AG09309 (cell line): ENCODE measurements at places on chromosomes 2 and 18.

GRCh38 chr18:54184836-54185235 lies 39.6 kb downstream of the MBD2 start:
- no peak for DNase-seq

DNA sequence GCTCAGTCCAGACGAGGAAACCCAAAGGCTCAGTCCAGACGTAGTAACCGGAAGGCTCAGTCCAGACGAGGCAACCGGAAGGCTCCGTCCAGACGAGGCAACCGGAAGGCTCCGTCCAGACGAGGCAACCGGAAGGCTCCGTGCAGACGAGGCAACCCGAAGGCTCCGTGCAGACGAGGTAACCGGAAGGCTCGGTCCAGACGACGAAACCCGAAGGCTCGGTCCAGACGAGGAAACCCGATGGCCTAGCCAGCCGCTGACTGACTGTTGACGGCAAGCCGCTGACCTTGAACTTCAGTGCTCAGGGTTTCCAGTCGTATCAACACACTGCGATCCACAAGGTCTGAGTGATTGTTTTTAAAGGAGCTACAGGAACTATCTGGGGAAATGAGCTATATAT lies 150.7 kb upstream of the TPO start:
- no peak for DNase-seq

- no peak for DNase-seq
These were observed 70.9 kb downstream of the FBXO36 start for GRCh38 chr2:229993236-229993635.

DNA sequence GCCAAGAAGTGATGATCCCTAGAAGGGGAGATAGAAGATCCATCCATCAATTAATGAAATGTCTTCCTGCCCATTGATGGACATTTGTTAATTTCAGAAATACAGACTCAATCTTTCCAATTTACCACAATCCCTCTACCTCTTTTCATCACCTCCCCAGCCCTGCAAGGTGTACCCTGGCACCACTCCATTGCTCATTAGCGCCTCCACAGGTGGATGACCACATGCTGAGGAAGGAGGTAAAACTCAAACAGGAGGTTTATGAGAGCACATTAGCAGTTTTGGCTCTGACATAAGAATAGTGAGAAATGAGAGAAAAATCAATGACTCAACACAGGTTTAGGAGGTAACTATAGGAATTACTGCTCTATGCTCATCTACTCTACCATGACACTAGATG lies 208.0 kb downstream of the C1D start:
- DNase-seq, result no peak

DNA sequence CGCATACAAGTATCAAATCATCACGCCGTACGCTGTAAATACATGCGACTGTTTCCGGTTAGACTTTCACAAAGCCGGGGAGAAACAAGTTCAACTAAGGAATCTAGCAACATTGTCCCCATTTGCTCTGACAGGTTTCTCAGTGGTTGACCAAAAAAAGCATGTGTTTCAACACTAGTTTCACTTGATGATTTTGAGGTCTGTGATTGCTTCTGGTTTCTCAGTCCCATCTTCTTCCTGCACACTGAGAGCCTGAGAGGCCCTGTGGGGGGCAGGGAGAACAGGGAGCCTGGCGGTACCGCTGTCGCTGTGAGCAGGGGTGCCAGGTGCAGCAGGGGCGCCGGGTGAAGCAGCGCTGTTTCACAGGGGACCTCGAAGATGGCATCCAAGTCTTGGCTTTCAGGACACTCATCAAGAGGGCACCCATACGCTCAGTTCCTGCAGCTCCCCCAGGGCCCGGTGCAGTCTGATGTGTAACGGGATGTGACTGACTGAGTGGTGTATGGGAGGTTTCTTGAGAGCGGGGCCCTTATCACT lies 270.9 kb downstream of the TWIST2 start:
- DNase-seq, result no peak

GRCh38 chr2:156470975-156471583 lies 34.9 kb downstream of the GPD2 start:
- no peak for DNase-seq

- no peak for DNase-seq
These were observed 301.5 kb upstream of the MGAT5 start for GRCh38 chr2:133952420-133952819.

DNA sequence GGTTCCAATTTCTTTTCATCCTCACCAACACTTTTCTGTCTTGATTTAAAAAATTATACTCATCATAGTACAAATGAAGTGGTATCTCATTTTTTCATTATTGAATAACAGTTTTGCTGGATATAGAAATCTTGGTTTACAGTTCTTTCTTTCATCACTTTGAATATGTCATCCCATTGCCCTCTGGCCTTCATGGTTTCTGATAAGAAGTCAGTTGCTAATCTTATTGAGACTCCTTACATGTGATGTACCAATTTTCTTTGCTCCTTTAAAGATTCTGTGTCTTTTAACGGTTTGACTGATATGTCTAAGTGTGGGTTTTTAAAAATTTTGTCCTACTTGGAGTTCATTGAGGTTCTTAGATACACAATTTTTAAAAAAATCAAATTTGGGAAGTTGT lies 35.0 kb downstream of the SLC3A1 start:
- DNase-seq, result no peak

- DNase-seq, result no peak
These were observed 37.0 kb downstream of the CTIF start for GRCh38 chr18:48575658-48576456.

GRCh38 chr2:228318218-228318617 lies 136.7 kb upstream of the SPHKAP start:
- DNase-seq, result no peak

DNA sequence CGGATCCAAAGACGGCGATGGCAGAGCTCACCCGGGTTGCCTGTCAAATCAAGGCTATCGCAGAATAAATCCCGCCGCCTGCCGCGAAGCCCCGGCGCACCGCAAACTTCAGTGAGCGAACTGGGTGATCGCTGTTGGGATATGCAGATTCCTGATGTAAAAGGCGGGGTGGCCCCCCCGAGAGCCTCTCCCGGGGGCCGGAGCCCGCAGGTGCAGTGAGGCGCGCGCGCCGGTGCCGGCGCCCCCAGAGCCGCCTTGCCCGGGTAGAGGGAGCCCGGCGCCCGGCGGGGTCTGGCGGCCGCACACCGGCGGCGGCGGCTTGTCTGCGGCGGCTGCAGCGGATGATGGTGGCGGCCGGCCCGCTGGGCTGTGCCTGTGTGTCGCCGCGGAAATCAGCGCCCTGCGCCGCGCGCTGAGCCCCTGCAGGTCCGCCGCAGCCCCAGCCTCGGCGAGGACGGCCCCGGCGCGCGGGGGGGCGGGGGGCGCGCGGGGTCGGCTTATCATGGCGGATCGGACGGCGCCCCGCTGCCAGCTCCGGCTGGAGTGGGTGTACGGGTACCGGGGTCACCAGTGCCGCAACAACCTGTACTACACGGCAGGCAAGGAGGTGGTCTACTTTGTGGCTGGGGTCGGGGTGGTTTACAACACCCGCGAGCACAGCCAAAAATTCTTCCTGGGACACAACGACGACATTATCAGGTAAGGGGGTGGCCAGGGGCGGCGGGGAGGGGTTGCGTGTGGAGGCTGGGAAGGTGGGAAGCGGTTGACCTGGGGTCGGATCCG lies 1.3 kb downstream of the EML6 start:
- no peak for DNase-seq

GRCh38 chr18:4074647-4075046 lies 380.5 kb downstream of the DLGAP1 start:
- no peak for DNase-seq

- DNase-seq, result no peak
These were observed 104.5 kb upstream of the UGP2 start for GRCh38 chr2:63737081-63737751.

DNA sequence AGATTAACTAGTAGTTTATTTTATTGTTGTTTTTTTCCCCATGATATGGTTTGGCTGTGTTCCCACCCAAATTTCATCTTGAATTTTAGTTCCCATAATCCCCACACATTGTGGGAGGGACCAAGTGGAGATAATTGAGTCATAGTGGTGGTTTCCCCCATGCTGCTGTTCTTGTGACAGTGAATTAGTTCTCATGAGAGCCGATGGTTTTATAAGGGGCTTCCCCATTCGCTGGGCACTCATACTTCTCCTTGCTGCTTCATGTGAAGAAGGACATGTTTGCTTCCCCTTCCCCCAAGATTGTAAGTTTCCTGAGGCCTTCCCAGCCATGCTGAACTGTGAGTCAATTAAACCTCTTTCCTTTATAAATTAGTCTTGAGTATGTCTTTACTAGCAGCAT lies 36.5 kb downstream of the GALNT14 start:
- no peak for DNase-seq

- DNase-seq, result no peak
These were observed 163.1 kb downstream of the TMEM18 start for GRCh38 chr2:513981-514706.

DNA sequence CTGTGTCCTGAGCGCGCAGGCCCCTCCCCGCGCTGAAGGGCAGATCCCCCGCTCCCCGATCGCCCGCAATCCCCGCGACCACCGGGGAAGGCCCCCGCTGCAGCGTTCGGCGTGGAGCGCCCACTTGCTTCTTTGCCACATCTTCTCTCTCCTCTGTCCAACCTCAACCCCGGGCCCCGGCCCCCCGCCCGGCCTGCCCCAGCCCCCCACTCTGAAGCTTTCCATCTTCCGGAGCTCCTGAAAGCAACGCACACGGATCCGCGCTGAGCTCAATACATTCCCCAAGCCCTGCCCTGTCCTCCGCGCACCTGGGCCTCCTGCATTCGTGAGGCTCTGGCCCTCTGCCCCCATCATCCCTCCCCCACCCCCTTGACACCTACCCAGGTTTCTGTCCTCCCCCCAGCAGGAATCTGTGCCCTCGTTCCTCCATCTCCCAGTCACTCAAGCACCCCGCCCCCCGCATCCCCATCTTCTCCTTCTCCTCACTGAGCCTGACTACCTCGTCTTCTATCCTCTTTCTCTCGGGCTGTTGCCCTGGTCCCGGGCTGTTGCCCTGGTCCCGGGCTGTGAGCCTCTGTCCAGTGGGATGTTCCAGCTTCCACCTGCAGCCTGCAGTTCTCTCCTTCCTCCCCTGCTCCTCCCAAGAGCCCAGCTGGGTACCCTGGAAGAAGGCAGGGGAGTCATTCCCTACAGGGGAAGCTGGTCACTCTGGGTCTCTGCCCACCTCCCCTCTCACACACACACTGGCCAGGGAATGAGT lies 7.8 kb downstream of the SPEG start:
- DNase-seq, result no peak

DNA sequence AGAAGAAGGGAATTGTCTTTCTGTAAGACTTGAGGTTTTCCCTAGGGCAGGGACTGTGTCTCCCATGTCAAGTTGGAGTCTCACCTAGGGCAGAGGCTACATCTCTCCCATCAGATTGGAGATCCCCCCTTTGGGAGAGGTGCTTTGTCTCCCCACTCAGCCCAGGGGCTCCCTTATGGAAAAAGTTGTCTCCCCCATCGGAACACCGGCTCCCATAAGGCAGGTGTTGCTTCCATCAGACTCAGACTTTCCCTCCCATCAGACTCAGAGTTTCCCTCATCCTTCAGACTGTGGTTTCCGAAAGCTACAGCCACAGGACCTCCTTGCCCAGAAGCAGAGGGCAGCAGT lies 5.8 kb downstream of the ANKRD53 start:
- DNase-seq, result no peak

DNA sequence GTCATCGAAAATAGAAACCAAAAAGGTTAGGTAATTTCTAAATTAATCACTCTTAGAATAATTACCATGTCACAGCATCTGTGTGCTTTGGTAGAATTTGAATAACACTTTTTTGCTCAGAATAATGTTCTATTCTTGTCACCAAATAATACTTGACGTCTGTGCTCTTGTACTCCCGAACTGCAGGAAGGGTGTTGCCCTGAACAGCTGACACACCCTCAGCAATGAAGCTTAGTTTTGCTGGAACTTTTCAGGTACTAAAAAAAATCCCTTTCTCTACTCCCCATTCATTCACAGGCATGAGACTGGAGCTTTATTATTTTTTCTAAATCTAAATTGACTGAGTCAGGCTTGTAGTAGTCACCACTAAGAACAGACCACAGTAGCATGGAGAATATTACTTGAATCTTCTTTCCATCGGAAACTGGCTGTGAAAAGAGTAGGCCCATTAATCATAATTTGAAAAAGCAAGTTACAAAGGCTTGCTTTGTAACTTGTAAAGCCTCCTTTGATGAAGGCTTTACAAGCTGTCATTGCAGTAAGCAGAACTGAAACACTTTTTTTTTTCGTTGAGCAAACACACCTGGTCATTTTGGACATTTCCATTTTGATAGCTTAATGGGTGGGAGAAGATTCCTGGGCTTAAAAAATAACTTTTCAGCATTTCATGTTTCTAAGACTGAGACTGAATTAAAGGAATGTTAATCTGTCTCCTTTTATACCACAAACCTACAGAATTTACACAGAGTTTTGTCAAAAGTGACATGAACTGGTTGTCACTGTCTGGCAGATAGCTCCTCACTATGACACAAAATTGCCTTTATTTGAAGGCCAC lies 70.3 kb upstream of the PELI1 start:
- no peak for DNase-seq

- no peak for DNase-seq
These were observed 104.6 kb upstream of the COL3A1 start for GRCh38 chr2:188869550-188869949.

- DNase-seq, result no peak
These were observed 56.7 kb upstream of the ZDBF2 start for GRCh38 chr2:206217743-206218142.

- DNase-seq, result no peak
These were observed 79.4 kb downstream of the GFPT1 start for GRCh38 chr2:69307579-69308064.

GRCh38 chr18:41745166-41746049 lies 209.6 kb upstream of the PIK3C3 start:
- no peak for DNase-seq

DNA sequence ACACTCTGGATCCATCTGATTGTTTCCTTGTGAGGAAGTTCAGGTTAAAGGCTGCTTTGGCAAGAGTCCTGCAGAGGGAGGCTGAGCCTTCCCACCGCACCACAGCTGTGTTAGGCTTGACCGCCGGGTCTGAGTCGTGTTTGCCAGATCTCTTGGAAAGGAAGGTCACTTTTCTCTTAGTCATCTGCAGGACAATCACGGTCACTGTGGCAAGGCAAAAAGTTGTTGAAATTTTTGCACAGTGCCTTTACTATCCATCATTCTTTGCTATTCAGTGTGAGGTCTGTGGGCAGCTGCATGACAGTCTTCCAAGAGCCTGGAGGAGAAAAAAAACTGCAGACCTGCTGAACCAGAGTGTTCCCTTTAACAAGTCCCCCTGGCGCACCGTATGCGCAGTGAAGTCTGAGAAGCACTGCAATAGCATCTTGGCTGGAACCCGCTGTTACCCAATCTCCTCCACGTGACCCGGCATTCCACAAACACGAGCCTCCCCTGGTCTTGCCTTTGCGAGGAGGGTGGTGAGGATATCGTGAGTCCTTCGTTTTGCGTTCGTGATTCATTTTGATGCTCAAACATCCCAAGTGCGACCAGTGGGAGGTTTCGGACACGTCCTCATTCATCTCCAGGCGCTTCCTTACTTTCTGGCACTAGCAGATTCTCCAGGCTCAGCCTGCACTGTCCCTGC lies 23.0 kb downstream of the BIN1 start:
- peak; percentile 92 for DNase-seq

DNA sequence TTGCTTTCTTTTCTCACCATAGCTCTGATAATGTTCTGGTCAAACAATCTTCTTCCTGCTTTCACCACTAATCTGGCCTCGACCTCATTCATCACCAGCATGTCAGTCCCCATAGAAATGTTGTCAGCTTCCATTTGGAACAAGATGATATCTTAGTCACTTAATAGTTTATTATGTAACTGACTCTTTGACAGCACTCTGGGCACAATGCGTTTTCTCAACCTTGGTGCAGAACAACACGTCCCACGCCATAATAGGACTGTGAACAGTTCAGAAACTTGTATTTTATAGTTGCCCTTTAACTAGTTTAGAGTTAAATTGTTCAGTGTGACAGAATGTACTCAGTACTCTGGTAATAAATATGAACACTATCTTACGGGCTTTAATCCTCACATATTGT lies 106.0 kb downstream of the MC4R start:
- DNase-seq, result no peak
